ENCODE measurements at places on chromosomes 12 and 14.

DNA sequence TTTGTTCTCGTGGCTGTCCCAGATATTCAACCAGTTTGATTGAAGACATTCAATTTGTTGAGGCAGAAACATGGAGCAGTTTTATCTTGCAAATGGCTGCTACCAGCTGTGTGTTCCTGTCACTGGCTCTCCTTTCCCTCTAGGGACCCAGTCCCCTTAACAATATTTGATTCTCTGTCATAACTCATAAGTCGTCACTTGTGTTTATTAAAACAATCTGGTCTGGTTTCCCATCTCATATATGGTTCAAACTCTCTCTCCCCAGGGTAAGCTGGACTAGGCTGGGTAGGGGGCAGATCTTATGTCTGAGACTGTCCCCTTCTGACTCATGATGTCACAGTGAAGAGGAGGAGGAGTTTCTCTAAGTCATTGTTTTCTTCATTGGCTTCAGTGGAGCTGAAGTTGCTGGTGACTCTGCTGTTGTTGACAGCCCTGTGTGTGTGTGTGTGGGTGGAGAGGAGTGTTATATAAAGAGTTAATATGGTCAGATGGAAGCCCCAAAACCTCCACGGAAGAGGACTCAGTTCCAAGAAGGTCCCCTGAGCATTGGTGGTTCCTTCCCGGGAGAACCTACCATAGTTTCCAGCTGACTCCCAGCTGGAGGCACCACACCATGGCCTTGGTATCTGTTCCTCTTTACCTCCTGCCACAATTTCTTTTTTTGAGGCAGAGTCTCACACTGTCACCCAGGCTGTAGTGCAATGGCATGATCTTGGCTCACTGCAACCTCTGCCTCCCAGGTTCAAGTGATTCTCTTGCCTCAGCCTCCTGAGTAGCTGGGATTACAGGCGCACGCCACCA, 16.1 kb upstream of the GNG2 start:
- no peak for DNase-seq

DNA sequence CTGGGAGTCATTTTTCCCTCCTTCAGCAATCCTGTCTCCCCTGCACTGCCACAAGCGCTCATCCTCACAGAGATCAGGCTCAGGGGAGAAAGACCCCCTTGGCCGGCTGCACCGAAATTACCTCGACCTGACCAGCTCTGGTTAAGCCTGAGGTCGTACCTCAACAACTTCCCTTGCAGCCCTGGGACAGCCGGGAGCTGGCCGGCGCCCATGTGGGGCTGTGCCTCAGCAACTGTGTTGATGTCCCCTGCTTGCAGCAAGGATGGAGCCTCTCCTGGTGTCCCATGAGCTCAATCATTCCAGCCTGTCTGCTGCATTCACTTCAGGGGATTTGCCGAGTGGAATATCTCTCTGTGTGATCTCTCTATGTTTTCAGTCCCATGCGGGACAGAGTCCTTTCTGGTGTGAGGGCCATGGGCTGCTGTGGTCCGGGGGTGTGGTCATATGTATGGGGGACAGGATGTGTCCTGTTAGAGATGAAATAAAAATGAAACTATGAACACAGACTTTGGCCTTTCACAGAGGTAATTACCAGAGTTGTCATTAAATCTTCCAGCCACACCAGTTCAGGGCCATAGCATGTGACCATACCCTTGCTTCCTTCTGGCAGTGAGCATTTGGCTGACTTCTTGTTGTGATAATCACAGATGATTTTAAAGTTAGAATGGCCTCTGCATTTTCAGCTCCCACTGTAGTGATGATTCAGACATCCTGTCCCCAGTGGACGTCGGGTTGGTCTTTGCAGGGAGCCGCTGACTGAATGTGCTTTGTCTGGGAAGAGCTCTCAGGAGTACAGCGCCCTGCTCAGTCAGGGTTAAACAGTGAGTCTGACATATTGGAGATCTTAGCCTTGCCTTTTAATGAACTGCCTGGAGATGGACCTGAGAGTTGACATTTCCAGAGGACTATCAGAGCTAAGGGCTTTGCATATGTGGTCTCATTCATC, 405.9 kb downstream of the AACS start:
- no peak for DNase-seq

DNA sequence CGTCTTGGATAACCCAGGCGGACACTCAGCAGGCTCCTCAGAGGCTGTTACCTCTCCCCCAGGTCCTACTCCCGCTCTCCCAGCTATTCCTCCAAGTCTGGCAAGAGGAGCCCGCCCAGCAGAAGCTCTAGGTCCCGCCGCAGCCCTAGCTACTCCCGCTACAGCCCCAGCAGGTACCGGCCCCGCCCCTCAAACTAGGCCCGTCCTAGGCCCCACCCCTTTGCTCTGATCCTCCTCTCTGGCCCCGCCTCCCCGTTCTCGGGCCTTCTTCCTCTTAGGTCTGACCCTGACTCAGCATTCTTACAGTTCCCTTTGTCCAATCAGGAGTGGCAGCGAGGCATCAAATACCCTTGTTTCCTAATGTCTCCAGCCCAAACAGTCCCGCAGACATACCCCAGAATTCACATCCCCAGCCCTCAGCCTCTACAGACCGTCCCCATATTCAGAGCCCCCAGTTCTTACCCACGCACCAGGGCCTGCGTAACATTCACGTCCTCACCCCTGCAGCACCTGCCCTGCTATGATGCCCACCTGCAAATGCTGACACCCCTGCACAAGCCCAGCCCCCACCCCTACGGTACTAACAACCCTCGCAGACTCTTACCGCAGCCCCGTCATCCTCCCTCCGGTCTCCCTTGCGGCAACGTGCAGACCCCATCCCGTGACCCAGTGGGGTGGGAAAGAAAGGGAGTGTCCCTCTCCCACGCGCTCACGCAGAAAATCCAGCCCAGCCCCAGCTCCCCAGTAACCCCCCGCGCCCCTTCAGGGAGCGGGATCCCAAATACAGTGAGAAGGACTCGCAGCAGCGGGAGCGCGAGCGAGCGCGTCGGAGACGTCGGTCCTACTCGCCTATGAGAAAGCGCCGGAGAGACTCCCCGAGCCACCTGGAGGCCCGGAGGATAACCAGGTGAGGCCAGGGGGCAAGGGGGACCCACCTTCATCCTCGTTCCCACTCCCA, 25.0 kb upstream of the HSPB8 start:
- DNase-seq: no peak

GRCh38 chr14:61192989-61193388, 88.1 kb downstream of the TMEM30B start:
- DNase-seq: no peak

GRCh38 chr12:131644481-131644880, 66.4 kb upstream of the SFSWAP start:
- no peak for DNase-seq

- DNase-seq: no peak
These were observed 205.8 kb upstream of the SLC38A2 start for GRCh38 chr12:46578190-46578982.

DNA sequence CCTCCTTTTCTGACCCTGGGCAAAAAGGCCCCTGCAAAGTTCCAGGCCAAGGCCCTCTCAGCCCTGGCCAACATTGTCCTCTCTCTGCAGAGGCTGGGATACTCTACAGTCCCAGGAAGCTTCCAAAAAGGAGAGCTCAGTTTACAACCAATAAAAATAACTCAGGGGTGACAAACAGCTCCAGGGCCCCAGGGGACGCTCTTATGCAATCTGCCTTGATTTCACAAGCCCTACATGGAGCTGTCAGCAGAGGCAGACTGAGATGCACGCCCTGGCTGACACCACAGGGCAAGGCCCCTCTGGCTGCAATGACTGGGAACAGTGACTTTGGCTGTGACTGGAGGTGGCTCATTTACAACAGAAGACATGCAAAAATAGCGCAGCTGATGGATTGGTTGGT, 129.0 kb upstream of the MED13L start:
- no peak for DNase-seq

DNA sequence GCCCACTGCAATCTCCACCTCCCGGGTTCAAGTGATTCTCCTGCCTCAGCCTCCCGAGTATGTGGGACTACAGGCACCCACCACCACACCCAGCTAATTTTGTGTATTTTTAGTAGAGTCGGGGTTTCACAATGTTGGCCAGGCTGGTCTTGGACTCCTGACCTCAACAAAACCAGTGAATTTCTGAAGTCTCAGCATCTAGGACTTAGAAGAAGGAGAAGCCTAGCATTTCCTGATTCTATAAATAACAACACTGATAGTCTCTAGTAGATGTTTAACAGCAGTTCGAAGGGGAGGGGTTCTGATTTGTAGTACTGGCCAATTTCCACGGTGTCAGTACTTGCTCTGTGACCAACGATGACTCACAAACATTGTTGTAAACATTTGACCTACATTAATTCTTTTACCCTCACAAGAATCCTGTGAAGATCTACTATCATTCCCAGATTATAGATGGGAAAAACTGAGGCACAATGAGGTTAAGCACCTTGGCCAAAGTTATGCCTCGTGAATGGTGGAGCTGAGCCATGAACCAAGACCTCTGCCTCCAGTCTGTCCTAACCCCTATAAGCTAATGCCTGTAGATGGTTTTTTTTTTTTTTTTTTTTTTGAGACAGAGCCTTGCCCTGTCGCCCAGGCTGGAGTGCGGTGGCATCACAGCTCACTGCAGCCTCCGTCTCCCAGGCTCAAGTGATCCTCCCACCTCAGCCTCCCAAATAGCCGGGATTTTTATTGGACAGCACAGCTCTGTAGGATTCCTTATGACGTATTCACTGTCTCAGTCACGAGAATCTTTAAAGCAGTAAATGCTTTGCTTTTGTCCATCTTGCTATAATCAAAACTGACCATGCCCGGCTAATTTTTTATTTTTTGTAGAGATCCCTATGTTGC, 5.2 kb downstream of the P2RX4 start:
- no peak for DNase-seq

DNA sequence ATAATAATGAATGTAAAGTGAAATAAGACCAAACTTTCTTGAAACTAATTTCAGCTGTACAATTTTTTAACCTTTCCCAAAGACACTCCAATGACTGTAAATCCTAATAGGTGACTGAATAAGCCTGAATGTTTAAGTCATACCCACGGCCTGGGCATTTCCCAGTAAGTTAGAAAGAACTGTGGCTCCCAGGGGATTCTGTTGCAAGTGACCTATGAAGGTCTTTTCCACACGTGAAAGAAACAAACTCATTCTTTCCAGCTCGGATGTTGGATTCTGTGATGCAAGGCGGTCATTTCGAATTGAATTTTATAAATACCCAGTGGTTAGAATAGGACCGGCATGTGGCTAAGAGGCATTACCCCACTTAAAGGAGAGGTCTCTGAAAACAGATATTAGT, 1134.4 kb downstream of the GALC start:
- no peak for DNase-seq

DNA sequence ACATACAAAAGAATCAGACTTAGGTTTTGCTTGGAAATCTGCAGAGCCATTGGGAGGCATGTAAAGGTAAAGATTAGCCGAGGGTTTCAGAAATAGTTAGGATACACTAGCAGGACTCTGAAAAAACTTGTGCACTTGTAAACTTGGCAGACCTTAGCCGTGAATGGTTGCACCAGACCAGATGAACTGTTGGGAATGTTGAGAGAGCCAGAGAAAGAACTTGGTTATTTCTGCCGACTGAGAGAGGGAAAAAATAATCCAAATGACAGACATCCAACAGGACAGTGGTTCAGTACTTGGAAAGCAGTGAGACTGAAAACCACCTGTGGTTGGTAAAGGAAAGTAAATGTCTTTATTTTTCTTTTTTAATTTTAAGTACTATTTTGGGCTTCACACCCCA, 222.5 kb upstream of the DDHD1 start:
- DNase-seq: no peak

DNA sequence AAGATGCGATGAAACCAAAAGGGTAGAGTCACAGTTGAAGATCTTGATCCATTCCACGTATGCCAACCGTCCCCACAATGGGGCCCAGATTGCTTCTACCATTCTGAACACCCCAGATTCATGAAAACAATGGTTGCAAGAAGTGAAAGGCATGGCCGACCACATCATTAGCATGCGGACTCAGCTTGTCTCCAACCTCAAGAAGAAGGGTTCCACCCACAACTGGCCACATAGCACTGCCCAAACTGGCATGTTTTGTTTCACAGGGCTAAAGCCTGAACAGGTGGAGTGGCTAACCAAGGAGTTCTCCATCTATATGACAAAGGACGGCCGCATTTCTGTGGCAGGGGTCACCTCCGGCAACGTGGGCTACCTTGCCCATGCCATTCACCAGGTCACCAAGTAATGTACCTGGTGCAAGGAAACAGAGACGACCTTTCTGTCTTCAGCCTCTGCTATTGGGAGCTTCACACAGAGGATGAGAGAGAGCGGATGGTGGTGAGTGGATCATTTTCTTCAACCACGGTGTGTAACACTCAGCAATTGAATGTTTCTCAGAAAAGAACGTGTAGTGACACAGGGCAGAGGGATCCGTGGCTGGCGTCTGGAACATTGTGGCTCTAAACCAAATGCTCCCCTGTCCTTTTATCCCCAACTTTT, 26.8 kb upstream of the CLEC2D start:
- DNase-seq: no peak

GRCh38 chr12:59583003-59583712, 12.7 kb upstream of the SLC16A7 start:
- DNase-seq: no peak

- DNase-seq: no peak
These were observed 21.2 kb downstream of the GOLGA3 start for GRCh38 chr12:132807295-132808092.
